ENCODE measurements at places on chromosomes 11 and 22.

DNA sequence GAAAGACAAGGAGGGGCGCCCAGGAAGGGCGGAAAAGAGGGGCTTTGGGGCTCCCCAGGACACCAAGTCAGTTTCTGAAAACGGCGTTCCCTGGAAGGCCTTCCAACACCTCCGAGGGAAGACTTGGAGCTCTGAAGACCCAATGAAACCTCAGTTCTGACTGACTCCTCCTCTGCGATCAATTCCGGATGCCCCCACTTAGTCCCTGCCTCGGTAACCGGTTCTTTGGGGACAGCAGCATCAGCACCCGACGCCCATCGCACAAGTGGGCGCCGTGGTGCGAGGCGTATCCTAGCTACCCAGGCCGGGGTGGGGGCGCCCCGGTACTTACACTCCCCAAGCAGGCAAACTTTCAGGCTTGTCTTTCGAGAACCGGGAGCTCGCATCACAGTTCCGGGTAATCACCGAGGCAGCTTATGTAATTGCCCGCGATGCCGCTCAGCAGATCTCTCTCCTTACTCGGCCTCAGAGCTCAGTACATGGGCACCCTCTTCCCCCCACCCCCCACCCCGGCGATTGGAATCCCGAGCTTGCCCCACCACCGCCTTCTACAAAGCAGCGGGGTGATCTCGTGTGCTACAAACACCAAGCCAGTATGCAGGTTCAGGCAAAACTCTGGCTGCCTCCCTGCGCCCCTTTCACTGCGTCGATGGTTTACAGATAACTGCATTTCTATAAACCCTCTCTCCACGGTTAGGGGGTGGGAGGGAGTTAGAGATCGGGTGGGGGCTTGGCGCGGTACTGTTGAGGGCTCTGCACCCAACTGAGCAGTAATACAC lies 2.0 kb downstream of the TENM4 start:
- no peak for DNase-seq

DNA sequence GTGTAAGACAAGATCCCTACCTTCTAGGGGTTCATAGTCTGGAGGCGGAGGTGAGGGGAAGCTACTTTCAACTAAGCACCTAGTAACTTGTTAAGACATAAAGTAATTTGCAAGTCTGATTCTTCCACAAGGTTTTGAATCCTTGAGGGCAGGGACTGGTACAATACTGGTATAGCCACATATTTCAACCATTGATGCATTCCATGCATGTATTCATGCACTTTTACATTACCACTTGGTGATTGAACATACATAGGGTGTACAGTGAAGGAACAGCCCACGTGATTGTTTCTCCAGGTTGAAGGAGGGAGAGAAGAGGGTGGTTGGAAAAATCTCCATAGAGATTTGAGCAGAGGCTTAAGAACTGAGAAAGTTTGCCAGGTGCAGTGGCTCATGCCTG lies 62.0 kb upstream of the PAX6 start:
- no peak for DNase-seq

GRCh38 chr22:28710107-28710506 lies 30.5 kb upstream of the TTC28 start:
- DNase-seq: no peak

- DNase-seq: no peak
Observed at GRCh38 chr22:30351226-30351625, 5.5 kb downstream of the SF3A1 start.

DNA sequence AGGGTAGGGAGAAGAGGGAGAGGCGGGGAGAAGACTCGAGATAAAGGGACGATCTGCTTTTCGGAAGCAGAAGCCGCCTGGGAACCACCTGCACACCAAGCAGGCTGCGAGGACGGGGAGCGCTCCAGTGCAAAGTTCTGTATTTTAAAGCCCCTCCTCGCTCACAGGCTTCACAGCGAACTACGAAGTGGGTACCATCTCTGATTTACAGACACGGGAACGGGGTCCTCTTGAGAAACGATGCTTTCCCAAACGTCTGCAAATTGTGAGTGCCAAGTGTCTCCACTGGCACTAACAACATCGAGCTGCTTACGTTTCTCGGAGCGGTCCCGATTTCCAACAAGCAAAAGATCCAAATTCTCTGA lies 700 bp upstream of the STX3 start:
- peak; percentile 36 for DNase-seq

- DNase-seq: no peak
Observed at GRCh38 chr22:37337204-37337943, 55.1 kb downstream of the CYTH4 start.

GRCh38 chr11:1101318-1102089 lies 26.8 kb downstream of the MUC2 start:
- no peak for DNase-seq

DNA sequence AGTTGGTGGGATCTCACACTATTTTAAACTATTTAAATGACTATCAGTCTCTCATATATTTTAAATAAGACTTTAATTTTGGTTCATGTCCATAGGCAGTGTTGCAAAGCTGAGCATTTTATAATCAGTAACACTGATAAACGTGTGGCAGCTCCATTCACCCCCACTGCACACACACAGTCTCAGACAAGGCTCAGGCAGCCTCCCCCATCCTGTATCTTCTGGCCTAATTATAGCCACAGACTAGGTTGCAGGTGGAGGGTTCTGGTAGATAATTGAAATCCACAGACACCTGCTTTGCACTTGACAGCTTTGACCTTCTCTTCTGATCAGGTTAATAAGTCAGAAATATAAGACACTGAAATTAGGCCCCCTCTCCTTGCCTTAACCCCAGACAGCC lies 118.5 kb upstream of the LDLRAD3 start:
- no peak for DNase-seq

GRCh38 chr22:43824724-43825420 lies 12.8 kb upstream of the EFCAB6 start:
- DNase-seq: no peak

- DNase-seq: no peak
Observed at GRCh38 chr11:121435132-121435531, 17.0 kb upstream of the SORL1 start.

GRCh38 chr11:33936725-33937604 lies 45.1 kb upstream of the LMO2 start:
- DNase-seq: no peak

All from GM19239 (cell line).